CD4-positive, alpha-beta T cell treated with Interferon alpha-2 for 1 hour (primary cell): ENCODE measurements at places on chromosomes 7 and 10.

- no peak for DNase-seq
These were observed 76.2 kb downstream of the RNF133 start for GRCh38 chr7:122622682-122623081.

- no peak for DNase-seq
These were observed 54.3 kb downstream of the LOXL4 start for GRCh38 chr10:98213740-98214139.

- DNase-seq, result no peak
These were observed 466.6 kb upstream of the IGFBP3 start for GRCh38 chr7:46387646-46388045.

DNA sequence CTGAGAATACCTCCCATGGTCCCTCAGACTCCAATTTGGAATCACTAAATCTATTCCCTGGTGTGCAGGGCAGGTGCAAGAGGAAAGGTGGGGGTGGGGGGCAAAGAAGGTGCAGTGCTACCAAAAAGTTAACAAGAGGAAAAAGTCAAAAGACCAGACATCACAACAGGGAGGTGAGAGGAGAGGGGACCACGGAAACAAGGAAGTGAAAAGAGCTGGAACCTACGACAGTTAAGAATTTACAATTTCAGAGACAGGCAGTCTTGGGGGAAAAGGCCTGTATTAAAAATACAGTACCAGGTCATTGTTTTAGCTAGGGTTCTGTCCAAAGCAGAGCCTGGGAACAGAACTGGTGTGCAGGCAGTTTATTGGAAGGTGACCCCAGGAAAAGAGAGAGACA lies 14.6 kb downstream of the ITGB1 start:
- DNase-seq, result no peak
